ENCODE measurements at places on chromosomes 7 and 10.

GRCh38 chr7:123747620-123748141 lies 1.1 kb downstream of the WASL start:
- peak; percentile 20 for DNase-seq

- no peak for DNase-seq
Measured at GRCh38 chr10:4144817-4145216, 359.8 kb upstream of the KLF6 start.

DNA sequence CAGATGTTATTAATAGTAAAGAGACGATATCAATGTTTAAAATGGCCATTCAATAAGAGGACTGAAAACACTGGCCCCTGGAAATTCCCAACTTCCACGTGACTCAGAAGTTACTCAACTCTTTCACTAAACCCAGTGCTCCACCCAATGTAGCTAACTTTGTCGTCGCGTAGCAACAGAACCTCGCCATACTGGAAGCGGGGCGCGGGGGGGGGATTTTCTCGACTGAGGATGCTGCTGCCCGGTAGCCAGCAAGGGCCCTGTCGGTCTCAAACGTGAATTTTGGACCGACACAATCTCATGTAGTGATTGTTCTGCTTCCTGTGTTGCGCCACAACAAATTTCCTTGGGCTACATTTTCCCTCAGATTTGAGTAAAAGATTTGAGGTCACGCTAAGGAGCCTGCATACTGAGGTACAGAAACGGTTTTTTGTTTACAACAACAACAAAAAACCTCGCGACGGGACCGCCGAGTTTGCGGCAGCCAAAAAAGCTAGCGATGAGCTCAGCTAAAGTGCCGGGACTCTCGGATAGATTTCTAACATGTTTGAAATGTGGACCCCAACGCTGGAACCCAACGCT lies 977 bp upstream of the SFR1 start:
- peak; percentile 62 for DNase-seq

GRCh38 chr7:28163949-28164348 lies 16.6 kb downstream of the JAZF1 start:
- DNase-seq = no peak

DNA sequence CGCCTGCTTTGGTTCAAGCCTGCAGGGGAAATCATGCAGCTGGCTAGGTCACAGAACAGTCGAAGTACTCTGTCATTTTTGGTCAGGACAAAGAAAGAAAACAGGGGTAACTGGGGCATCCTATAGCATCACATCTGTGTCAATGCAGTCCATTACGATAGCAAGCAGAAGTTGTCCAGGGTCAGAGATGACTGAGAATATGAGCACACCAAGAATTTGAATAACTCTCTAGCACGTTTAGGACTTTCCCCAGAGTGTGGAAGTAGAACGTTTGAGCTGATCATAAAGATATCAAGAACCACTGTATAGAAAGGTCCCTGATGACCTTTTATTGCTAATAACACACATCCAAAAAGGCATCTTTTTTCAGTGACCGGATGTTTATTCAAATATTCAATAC lies 12.7 kb upstream of the HECW1 start:
- DNase-seq = no peak

GRCh38 chr7:49660170-49660783 lies 113.2 kb upstream of the VWC2 start:
- DNase-seq = no peak

DNA sequence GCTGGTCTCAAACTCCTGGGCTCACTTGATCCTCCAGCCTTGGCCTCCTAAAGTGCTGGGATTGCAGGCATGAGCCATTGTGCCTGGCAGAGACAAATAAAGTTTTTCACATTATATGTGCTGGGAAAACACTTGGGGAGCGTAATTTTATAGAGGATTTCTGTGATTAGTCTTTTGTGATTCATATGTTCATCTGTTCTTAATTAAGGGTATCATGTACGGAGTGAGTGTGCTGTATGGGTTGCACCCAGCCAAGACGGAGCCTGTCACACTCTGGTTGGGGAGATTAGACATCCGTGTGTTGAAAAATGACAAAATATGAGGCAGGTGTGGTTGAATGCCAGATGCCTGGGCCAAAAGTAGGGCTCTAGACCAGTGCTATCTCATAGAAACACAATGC lies 10.3 kb downstream of the ADRB1 start:
- no peak for DNase-seq

DNA sequence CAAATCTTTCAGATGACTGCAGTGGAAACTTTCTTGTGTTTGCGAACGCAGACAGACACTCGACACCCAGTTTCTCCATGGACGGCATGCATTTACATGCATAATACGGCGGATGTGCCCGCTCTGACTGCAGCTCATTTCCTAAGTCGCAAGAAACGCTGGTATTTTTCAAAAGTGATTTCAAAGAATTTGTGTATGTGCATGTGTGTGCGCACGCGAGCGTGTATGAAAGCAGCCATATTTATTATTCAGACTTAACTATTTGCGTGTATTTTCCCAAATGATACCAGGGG lies 436.5 kb upstream of the MGMT start:
- no peak for DNase-seq

- DNase-seq = no peak
Measured at GRCh38 chr7:75967487-75967997, 26.9 kb downstream of the TMEM120A start.

- DNase-seq = no peak
Measured at GRCh38 chr7:6496842-6497636, 49.3 kb upstream of the DAGLB start.

DNA sequence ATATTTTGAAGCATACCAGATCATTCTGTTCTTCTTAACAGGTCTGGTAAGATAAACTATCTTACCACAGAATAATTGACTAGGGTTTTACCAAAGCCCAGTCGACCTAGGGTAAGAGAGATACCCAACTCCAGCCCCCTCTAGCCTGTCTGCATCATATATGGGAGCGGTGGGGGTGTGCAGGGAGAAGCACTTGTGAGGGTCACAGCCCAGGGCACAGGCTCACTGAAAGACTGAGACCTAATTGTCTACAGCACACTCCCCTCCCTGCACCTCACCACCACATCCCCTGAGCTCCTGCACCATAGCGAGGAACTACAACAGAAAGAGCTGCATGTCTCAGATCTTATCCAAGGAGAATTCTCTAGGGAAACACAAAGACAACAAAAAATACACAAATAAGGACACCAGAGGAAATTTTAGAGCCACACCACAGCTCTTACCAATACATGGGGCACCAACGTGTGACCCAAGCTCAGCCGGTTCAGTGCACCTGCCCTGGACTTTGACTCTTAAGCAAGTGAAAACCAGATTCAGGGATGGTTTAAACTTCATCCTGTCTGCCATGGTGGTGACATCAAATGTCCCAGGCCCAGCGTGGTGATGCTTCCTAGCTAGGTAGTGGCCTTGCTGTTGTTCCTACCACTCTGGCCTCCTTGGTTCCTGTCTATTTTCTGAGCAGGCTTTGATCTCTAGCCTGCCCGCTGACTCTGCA lies 150.8 kb downstream of the HERPUD2 start:
- DNase-seq = no peak

DNA sequence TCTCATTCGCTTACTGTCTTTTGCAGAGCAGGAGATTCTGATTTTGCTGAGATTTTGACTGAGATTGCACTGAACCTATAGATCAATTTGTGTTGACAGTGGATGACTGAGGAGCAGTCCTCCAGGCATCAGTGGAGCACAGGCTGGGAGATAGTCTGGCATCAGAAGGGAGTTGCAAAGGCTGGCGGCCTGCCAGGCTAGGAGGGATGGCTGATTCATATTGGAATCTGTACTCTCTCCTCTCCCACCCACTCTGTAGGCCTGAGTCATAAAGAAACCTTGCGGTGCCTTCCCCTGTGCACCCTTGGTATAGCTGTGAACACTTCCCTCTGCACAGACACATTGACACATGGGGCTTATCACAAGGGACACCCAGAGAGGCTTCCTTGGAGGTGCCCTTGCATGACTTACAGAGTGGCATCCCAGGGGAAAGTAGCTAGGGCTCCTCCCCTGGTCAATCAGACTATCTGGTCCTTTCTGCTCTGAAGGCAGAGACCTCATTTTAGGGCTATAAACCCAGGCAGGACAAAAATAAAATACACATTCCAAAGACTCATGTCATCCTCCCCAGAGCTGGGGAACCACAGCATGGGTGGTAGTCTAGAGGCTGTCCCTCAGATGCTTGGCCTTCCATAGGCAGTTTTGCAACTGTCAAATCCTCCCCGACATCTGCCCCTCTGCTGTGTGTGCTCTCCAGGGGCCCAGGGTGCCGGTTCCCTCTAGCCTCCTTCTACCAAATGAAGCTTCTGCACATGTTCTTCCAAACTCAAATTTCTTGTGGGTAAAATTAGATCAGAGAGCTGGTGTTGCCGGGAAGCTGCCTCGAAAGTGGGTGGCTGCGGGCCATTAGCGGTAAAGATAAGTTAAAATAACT lies 37.4 kb upstream of the EEPD1 start:
- DNase-seq = no peak

DNA sequence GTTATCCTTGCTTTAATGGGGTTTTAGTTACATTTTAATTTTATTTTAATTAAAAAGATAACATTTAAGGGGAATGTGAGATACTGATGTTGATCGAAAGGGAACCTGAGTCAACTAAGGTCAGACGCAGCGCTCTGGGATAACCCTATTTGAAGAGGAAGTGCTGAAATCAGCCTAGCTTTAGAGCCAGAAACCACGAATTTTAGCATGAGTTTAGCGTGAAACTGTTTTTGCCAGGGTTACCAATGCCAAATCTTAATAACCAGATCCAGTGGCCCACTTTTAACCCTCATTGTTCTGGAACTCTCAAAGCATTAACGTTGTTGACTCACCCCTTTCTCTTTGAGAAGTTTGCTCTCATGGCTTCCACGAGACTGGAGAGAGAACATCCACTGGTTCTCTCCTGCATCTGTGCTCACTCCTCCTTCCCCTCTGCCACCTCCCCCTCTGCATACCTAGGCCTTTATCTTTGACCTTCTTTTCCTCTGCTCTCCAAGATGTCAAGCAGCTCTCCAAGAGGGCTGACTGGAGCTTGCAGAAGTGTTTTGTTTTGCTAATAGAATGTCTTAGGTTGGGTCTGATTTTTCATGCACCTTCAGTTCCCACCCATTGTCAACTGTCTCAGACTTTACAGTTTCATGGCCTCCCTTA lies 198.3 kb upstream of the CELF2 start:
- DNase-seq = no peak
